Activated naive CD8-positive, alpha-beta T cell treated with anti-CD3 and anti-CD28 coated beads for 36 hours (primary cell): ENCODE measurements at places on chromosomes 3 and 15. TPM values are rescaled to one million over a fixed set of nuclear protein-coding genes. Genes with fewer than 3 reads are reported as not detected.

DNA sequence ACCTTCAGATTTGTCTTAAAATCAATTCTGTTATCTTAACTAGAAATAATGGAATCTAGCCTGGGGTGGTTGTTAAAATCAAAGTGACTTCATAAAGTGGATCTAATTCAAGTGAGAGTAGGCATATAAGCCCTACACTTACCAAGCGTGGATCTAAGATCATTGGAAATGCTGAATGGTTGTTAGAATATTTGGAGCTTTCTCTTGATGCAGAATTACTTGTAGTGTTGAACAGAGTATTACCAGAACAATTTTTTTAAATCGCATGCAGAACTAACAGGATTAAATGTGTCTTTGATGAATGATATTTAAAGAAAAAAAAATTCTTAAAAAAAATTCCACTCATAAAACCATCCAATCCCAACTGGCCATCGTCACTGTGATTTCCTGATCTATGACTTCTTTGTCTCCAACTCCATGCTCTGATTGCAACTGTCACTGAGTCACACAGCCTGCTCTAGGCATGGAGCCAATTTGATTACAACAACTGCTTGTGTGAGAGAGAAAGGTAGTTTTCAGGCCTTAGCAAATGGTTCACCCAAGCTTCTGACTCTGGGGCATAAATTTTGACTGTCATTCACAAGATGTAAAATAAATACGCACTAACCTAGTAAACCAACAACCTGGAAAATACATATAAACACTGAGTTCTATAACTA, 25.9 kb upstream of the SPRED1 start:
- H3K4me3 ChIP-seq = no peak overlapping the region
- H3K4me1 ChIP-seq = no peaks in the 10 kb centered on the region
- peaks cover 6% of the 10 kb centered on the region for H3K27me3 ChIP-seq
- no peaks in the 10 kb centered on the region for H3K36me3 ChIP-seq
- no peak overlapping the region for H3K27ac ChIP-seq

DNA sequence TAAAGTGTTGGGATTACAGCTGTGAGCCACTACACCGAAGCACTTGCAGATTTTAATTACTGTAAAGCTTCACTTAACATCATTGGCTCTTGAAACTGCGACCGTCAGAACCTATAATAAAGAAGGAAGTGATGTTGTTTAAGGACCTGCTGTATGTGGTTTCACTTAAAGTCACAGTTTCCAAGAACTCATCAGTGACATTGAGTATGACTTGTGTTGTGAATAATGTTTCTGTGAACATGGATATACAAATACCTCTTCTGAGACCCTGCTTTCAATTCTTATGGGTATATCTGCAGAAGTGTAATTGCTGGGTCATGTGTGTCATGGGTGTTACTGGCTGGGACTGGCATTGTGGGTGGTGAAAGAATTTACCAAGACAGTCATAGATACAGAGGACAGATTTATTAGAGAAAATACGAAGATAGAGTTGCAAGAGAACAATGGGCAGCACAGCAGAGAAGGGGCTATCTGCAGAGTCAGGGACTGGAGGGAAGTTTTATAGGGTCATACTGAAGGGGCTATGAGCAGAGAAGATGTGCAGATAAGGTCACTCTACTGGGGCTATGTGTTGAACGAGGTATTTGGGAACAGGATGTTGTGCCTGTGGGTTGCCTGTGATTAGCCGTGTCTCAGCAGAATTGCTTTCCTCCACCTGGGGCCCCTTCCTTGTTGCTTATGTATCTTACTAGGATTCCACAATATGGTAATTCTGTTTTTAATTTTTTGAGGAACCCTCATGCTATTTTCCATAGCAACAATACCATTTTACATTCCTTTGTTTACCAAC, 4.5 kb downstream of the NDUFB5 start:
- H3K27me3 ChIP-seq = no peaks in the 10 kb centered on the region
- peak overlapping the region; percentile 84 for H3K27ac ChIP-seq
- DNase-seq = peak; percentile 10
- peak overlapping the region; percentile 26 for H3K4me3 ChIP-seq

The GOLGA6B gene
- total RNA-seq = not detected

DNA sequence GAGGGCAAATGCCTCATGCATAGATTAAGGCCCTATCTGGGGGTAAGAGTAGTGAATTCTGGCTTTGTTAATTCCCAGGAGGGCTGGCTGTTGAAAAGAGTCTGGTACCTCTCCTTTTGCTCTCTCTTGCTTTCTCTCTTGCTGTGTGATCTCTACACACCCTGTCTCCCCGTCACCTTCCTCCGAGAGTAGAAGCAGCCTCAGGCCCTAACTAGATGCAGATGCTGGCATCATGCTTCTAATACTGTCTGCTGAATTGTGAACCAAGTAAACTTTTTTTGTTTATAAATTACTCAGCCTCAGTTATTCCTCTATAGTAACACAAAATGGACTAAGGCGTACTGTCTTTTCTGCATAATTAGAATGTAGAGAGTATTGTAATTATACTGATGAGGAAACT, 908.1 kb downstream of the DIPK2A start:
- no peaks in the 10 kb centered on the region for H3K36me3 ChIP-seq
- no peak for DNase-seq
- H3K4me1 ChIP-seq = no peaks in the 10 kb centered on the region
- H3K27ac ChIP-seq = no peak overlapping the region
- H3K27me3 ChIP-seq = no peaks in the 10 kb centered on the region
- H3K4me3 ChIP-seq = no peak overlapping the region

The GOLGB1 gene
- 14.0 TPM for total RNA-seq

DNA sequence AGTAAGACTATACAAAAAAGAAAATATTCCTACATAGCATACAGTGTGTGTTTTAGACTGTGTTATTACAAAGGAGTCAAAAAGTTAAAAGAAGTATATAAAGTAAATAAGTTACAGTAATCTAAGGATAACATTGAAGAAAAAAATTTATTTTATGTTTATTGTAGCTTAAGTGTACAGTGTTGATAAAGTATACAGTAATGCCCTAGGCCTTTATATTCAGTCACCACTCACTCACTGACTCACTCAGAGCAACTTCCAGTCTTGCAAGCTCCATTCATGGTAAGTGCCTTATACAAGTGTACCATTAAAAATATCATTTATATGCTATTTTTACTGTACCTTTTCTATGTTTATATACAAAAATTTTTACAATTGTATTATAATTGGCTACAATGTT, 220.1 kb downstream of the BCHE start:
- H3K36me3 ChIP-seq = no peaks in the 10 kb centered on the region
- H3K27me3 ChIP-seq = no peaks in the 10 kb centered on the region
- no peak overlapping the region for H3K4me3 ChIP-seq
- no peaks in the 10 kb centered on the region for H3K4me1 ChIP-seq
- DNase-seq = no peak

The CAND2 gene
- 2.4 TPM for total RNA-seq

- no peak overlapping the region for H3K27ac ChIP-seq
- no peak for DNase-seq
- peaks cover 47% of the 10 kb centered on the region for H3K4me1 ChIP-seq
- no peak overlapping the region for H3K4me3 ChIP-seq
- peaks cover 2% of the 10 kb centered on the region for H3K36me3 ChIP-seq
These were observed 32.0 kb downstream of the PIK3CA start for GRCh38 chr3:179179979-179180759.
